ENCODE measurements at places on chromosomes 3 and 15. TPM values are rescaled to one million over a fixed set of nuclear protein-coding genes. Genes with fewer than 3 reads are reported as not detected.

- no peak for DNase-seq
These were observed 577.7 kb downstream of the MECOM start for GRCh38 chr3:169085827-169086226.

- DNase-seq, result no peak
These were observed 1.1 kb upstream of the SS18L2 start for GRCh38 chr3:42589382-42590109.

DNA sequence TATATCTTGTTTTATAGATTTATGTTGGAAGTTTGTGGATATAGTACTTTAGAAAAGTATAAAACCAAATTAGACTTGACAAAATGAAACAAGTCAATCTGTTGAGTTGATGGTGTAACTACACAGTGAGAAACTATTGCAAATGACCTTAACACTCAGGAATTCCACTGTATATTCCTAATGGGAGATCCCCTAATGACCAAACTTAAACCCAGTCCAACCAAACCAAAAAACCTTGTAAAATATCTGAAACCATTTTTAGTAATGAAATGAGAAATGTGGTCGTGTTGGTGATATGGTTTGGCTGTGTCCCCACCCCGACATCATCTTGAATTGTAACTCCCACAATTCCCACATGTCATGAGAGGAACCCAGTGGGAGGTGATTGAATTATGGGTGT is 31.9 kb upstream of the ATP13A3 start:
- no peak for DNase-seq

- DNase-seq, result peak; percentile 48
These were observed 32.4 kb upstream of the HES1 start for GRCh38 chr3:194103505-194103904.

- no peak for DNase-seq
These were observed 18.7 kb upstream of the WNT5A start for GRCh38 chr3:55505776-55506175.

DNA sequence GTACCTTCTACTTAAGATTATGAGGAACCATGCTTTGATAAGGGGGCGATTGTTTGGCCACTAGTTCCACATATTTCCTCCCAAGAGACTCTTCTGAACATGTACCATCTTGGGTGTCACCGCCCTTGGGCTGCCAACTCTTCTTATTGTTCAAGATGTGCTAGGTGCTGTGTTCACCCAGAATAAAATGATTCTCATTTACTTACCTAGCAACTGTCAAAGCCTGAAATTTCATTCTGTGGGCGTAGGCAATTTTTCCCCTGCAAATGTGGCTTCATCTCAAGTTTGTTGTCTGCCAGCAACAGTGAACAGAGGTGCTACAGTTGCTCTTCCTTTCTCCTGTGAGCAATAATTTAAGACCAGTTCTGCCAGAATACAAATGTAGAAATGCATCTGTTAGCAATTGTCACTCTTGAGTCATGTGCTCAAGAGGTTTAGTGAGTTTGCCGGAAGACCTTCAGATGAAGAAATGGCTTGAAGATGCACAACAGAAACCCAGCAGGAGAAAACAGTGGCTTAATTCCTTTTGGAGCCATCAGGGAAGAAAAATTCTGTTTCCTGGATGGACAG is 41.3 kb upstream of the RARB start:
- DNase-seq, result no peak

DNA sequence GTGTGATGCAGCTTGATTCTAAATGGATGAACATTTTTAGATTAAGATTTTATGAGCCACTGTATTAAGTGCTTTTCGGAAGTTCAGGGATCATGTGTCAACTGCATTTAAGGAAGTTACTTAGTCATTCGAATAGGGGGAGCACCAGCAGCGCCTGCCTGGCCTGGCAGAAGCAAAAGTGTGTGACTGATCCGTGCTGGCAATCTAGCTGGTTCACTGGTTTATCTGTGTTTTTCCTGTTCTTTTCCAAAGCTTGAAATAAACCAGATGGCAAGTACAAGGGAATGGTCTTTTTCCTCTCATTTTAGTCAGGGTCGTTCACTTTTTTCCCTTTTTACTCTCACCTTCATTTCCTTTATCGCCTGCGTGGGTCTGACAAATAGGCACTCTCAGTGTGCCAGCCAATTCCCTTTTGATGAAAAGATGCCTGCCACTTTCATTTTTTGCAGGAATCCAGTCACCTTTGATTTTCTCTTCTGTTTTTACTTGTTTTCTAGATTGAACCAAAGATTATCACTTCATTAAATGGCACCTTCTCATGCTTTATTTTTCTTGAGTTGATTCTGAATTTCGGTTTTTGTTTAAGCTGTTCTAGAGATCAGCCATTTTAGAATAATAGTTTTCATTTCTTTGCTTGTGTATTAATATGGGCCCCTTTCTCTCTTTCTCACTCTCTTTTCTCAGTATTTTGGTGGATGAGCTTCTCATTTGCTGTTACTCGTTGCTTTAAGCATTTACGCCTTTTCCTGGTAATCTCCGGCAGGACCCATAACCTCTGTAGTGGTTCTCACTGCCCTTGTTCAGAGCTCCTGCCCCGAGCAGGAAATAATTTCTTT is 2.8 kb downstream of the ABHD2 start:
- DNase-seq, result peak; percentile 64

DNA sequence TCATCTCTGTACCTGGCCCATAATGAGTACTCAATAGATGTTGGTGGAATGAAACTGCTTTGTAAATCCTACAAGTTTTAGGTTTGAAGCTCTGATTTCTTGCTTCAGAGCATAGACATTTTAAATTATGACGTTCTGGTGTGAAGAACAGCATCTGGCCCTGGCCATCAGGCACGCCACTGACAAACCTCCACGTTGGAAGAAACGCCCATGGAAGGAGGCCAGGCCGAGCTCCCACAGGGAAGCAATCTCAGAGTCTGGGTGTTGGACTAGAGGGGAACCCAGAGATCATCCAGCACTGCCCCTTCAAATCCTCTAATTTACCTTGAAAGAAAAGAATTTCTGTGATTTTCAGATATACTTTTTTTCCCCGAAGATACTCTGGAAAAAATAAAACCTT is 328.1 kb upstream of the RGMA start:
- DNase-seq, result no peak

- DNase-seq, result peak; percentile 94
These were observed 365.5 kb downstream of the SHQ1 start for GRCh38 chr3:72482589-72483321.

DNA sequence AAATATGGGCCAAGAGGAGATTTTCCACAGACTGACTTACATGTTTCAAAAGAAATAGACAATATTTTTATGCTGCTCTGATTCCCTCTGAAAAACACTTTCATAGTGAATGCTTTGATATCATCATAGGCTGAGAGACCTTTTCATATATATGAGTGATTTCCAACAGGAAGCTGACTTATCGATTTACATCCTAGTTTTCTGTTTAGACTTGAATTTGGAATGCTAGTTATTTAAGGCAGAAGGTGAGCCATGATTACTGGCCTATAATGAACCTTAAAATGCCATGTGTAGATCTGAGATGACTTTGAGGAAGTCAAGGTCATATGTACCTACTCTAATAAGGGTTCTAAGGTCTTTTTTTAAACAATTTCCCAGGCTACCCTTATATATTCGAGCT is 1126.1 kb downstream of the ROBO1 start:
- DNase-seq, result no peak

DNA sequence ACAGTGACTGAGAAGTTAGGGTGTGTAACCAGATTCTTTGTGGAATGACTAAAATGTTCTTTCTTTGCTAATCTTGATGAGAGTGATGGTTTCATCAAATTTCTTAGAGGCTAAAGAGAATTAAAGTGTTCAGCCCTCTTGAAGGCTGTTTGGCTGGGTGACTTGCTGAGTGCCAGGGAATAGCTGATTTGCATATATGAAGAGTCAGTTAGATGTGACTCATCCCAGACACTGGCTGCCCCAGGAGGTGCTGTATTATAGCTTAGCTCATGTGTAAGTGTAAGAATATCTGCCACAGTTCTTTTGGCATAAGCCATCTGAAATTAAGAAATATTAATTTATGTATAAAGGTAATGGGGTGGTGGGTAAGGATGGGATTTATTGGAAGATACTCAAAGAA is 535.1 kb downstream of the NLGN1 start:
- DNase-seq, result no peak

- no peak for DNase-seq
These were observed 43.2 kb upstream of the LEKR1 start for GRCh38 chr3:156782921-156783320.

DNA sequence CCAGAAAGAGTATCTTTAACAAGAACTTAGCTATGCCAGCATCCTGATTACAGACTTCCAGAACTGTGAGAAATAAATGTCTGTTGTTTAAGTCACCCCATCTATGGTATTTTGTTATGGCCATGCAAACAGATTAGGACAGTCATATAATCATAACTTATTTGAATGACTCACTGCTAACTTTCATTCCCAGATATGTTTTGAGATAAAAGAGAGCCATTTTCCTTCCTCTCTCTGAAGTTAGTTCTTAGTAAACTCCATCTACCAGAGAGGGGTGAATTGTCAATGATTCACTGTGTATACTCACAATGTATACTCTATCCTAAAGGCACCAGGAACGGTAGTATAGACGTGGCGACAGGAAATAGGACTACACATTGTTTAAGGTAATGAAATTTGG is 179.4 kb upstream of the DPH6 start:
- no peak for DNase-seq

GRCh38 chr3:114660124-114660523 is 366.3 kb downstream of the TIGIT start:
- no peak for DNase-seq

DNA sequence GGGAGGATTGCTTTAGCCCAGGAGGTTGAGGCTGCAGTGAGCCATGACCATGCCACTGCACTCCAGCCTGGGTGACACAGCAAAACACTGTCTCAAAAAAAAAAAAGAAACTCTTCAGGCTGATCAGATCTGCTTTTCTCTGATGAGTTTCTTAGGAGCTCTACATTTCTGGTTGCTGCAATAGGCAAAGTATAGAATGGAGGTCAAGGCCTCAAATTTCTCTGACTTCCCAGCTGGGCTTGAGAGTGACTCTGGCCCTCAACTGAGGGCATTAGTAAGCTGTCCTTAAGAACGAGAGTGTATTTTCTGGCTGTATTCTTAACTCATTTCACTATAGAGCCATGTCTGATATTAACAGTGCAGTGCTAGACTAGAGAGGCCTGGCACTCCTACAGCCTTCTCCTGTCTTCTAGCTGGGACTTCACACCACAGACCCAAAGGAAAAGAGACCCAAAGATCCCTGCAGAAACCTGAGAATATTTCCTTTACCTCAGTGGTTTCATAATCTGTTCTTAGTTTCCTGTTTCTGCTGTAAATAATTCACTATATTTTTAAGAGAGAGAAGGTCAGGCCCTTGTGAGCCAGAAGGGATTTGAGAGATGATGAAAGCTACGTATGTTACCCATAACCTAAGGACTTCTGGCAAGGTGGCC is 2.0 kb upstream of the NR1I2 start:
- DNase-seq, result no peak

DNA sequence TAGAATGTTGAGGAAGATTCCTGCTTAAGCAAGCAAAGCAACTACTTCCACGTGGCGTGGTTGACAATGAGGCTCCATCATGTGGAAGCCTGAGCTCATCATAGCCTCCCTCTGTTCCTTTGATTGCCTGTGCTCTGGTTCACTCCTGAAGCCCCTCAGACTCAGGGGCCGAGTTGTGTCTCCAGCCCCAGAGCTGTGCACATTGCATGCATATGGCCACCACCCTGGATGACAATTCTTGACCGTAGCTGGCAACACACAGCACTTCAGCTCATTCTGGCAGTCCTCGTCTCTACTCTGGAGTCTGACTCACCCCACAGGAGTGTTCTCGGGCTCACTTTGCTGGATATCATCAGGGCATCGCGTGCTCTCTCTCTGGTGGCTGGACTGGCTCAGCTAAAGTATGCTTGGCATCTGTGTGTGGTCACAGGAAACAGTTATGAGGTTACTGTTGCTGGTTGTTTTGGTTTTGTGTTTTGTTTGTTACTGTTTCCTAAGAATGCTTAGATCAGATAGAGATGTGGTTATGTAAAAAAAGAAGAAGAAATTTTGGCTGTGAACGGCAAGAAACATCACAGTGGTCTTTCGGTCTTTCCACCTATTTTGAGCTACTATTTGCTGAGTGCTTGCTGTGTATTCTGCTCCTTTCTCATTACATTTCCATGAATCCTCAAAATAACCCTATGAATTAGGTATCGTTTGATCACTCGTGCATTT is 41.6 kb upstream of the MRPS22 start:
- DNase-seq, result no peak

- peak; percentile 4 for DNase-seq
These were observed 57.6 kb downstream of the PDCD6IP start for GRCh38 chr3:33855884-33856546.

CRYGS gene
- total RNA-seq, result 1.4 TPM

DNAJC13 gene
- 29.9 TPM for total RNA-seq

ARGFX gene
- not detected for total RNA-seq

CPN2 gene
- not detected for total RNA-seq

ACKR2 gene
- 1.4 TPM for total RNA-seq

ACAA1 gene
- 70.1 TPM for total RNA-seq

SI gene
- not detected for total RNA-seq

ADAMTS17 gene
- total RNA-seq, result 1.5 TPM

MCF2L2 gene
- 3.7 TPM for total RNA-seq

SAMMSON gene
- total RNA-seq, result not detected
